Stimulated activated CD4-positive, alpha-beta T cell treated with anti-CD3 and anti-CD28 coated beads, Interleukin-4, amount 100 ng/mL, for 4 hours (primary cell): ENCODE measurements at places on chromosomes 6 and 20.

GRCh38 chr20:695165-695866, 19.7 kb upstream of the SCRT2 start:
- DNase-seq: no peak

DNA sequence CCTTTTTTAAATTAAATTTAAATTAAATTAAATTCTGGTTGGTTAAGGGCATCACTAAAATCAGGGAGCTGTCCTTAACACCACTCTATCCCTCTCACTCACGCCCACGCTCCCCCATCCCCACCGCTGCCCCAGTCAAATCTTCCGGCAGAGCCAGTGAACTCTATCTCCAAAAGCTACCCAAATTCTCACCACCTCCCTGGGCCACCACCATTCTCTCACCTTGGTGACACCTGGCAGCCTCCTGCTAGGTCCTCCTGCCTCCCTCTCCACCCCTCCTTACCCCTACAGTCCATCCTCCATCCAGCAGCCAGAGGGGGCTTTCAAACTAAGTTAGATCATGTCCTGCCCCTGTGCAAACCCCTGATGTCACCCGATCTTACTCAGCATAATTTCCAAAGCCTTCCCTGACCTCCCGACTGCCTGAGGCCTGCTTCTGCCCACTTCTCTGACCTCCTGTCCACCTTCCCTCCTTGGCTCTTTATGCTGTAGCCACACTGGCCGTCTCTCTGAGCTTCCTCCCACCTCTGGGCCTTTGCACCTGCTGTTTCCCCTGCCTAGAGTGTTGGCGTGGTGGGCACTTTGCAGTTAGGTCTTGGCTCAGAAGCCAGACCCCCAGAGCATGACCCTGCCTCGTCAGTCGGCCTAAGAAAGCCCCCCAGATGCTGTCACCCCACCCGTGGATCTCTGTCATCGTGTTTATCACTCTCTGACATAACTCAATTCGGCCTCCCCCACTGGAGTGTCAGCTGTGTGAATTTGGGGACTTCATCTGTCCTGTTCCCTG, 24.7 kb downstream of the PTGIS start:
- DNase-seq: no peak

- no peak for DNase-seq
Measured at GRCh38 chr6:18513253-18513798, 126.2 kb downstream of the RNF144B start.

- no peak for DNase-seq
Measured at GRCh38 chr20:62339647-62340062, 27.5 kb downstream of the LAMA5 start.

DNA sequence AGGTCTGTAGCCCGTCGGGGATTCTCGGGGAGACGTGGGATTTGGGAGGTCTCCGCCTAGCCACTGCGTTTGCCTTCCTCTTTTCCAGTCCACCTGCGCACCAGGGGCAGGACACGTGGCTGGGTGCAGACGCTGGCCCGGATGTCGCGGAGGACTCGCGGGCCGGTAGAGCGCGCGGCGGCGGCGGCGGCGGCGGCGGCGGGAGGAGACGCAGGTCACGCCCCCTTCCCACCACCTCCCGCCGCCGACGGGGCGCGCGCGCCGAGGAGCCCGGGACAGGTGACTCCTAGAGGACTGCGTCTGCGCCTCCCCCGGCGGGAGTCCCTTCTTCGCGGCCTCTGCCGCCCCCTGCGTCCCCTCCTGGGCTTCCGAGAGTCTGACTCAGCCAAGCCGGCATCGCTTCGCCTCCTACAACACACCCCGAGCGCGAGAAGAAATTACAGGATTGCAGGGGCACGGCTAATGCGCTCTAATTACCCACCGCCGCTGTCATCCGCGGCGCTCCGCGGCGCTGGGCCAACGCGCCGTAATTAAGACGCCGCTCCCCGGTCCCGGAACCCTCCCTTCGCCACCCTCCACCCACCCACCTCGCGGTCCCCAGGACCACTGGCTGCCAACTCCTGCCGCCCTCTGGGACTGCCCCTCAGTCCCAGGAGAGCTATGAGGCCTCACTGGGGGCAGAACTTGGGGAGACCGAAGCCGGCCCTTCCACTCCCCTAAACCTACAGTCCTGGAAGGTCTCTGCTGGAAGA, 124.5 kb downstream of the MRPL14 start:
- peak; percentile 61 for DNase-seq

GRCh38 chr6:33907227-33907626, 103.4 kb upstream of the MLN start:
- no peak for DNase-seq

DNA sequence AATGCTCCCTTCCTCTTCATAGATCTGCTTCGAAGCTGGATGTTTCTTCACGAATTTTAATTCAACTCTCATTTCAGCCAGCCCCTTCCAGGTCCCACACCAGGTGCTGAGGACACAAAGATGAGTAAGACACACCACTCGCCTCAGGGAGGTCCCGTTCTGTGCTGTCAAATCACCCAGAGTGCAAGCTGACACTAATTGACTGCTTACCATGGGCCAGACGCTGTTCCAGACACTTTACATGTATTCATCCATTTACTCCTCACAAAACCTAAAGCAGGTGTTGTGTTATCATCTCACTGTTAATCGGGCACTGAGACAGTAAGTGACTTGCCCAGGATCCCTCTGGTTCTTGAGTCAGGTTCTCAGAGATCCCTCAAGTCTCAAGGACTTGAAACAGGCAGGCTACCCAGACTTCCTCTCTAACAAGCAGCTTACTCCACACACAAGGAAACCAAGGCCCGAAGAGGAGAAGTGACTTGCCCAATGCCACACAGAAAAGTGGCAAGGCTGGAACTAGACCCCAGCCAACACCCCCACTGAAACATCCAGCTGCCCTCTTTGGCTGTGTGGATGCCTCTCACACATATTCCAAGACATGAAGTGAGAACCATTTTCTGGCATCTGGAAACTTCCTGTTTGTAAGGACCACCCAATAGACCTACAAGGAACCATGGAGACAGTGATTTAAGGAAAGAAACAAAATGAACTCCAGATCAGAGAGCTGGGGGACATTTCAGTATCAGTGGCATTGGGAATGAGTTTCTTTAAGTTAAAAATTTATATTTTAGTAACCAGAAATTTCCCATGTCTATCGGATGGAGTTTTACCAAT, 174.5 kb downstream of the CDC5L start:
- DNase-seq: no peak

GRCh38 chr6:28719275-28719940, 193.7 kb downstream of the GPX5 start:
- no peak for DNase-seq

DNA sequence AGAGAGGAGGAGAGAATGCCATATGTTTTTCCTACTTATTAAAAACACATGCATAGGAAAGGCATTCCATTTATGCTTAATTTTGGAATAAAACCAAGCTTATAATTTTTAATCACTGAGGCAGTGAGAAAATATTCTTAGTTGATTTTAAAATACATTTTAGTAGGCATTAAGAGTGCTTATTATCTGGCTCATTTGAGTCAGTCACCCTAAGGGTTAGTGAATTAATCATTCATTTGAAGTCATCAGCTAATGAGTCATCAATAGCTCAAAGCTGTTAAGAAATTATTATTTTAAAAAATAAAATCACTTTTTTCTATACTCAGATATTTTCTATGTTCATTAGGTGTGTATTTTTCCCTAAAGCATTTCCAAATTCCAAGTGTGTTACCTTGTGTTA, 81.6 kb downstream of the TMEM200A start:
- DNase-seq: no peak

GRCh38 chr6:12804952-12805645, 88.5 kb downstream of the PHACTR1 start:
- no peak for DNase-seq

- no peak for DNase-seq
Measured at GRCh38 chr20:35150846-35151579, 3.9 kb upstream of the EDEM2 start.

DNA sequence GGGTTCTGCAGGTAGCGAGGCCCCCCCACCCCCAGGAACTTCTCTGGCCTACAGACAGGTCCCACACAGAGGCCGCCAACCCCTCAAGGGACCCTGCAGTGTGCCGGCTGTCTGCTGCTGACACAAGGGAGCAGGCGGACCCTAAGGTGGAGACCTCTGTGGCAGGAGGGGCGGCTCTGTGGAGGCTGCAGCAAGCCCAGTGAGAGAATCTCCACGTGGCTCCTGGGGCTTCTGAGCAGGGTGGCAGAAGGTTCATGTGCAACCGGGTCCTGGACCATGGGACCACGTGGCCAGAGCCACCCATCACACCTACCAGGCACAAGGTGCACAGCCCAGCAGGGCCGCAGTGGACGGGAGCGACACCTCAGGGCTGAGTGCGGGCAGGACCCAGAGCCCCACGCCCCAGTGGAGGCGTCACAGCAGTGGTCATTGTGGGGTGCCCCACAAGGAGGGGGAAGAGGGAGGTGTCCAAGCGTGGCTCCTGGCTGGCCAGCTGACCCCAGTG, 4.3 kb downstream of the ARFRP1 start:
- no peak for DNase-seq

DNA sequence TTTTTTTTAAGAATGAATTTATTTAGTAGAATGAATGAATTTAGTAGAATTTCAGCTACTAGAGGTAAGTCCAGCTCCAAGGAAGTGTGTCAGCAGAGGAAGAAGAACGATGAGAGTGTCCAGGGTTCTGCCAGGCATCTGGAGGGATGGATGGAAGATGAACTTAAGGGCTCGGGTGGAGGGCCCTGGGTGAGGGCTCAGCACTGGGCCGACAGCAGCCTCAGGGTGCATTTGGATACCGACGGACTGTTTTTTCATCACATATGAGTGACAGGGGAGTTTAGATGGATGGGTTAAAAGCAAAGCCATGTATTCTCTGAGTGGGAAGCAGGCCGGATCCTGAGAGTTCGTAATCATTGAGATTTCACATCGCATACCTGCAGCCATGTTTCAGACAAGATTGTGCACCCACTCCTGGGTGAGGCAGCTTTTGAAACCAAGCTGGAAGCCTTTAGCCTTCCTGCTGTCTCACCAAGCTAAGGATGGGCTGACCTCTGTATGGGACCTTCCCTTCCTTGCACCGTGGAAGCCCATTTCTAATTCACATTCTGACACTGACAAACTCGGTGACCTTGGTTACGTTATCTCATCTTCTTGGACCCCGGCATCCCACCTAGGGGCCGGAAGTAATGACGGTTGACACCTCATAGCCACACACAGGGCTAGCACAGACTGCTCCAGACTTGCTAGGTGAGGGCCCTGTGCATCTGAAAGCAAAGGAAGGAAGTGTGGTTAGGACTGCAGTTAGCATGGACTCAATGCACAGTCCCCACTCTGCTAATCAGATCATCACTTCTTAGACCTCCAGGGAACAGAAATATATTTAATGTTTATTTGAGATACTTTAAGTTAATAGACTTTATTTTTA, 228.5 kb downstream of the SLC24A3 start:
- DNase-seq: no peak

GRCh38 chr20:62928246-62928939, 2.1 kb upstream of the DIDO1 start:
- no peak for DNase-seq

DNA sequence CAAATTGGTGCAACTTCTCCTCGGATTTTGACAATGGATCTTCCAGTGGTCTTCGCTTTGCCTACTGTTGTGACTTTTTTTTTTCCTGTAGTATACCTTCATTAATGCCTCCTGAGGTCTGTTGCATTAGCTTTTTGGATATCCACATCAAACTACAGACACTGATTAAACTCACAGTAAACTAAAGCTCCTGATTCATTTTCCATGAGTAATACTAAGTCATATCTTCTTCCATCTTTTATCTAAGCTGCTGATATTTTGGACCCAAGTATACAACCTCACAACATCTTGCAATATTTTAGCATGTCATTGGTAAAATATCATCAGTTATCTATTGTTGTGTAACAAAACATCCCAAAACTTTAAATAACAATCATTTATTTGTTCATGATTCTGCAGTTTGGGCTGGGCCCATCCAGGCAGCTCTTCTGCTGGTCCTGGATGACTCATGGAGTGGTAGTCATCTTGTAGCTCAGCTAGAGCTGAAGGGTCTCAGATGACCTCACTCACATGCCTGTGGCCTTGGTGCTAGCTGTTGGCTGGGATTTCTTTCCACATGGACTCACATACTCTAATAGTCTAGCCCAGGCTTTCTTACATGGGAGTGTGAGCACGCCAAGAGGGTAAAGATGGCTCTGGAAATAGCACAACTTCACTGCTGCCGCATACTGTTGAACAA, 78.3 kb upstream of the SRSF6 start:
- DNase-seq: no peak

DNA sequence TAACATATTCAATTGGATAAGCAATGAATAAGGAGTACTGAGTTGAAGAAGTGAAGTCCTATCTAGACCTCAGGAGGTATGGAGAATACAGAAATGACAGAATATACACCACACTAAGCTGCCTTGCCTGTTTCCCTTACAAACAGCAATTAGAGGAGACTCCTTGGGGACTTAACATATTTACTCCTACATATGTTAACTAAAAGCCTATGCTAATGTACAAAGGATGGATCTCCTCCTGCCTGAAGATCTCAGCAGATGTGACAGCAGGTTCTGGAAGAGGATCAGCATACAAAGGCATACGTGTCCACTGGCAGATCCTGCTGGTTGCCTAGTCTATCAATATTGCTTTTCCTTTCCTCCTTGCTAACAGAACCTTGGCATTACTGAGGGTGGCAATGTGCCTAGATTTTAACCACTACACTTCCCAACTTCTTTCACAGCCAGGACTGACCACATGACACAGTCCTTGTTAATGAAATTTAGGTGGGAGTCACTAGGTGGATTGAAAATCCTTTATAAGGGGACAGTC, 29.6 kb downstream of the PRKN start:
- no peak for DNase-seq

GRCh38 chr20:61871913-61872312, 193.8 kb downstream of the TAF4 start:
- DNase-seq: no peak
